ENCODE measurements at places on chromosomes 12 and 14.

- DNase-seq, result no peak
Observed at GRCh38 chr12:22180705-22181104, 134.7 kb downstream of the CMAS start.

DNA sequence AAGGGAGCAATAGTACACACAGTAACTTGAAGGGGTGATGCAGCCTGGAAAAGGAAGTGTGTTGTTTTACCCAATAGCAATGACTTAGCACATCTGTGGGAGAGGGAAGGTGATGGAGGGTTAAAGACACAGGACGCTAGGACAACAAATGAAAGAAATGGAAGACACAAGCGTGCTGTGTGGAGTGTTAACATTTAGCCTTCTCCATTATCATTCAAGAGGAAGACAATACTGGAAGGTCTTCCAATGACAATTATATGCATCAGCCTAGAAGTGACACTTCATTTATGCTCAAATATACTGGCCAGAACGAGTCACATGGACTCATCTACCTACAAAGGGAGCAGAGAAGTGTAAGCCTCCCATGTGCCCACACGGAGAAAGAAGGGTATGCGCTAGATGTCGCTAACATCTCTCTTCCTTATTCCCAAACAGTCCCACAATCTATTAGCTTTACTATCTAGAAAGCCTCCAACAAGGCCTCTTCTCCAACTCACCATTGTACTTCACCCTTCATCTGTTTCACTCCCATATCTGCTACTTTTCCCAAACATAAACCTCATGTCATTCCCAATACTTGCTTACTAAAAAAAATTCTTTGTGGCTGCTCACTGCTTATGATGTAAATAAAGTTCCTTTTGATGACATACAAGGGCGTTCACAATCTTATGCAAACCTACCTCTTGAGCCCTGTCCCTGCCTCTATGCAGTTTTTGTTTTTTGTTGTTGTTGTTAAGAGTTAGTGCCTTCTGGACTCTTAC lies 20.3 kb downstream of the PPM1H start:
- no peak for DNase-seq

DNA sequence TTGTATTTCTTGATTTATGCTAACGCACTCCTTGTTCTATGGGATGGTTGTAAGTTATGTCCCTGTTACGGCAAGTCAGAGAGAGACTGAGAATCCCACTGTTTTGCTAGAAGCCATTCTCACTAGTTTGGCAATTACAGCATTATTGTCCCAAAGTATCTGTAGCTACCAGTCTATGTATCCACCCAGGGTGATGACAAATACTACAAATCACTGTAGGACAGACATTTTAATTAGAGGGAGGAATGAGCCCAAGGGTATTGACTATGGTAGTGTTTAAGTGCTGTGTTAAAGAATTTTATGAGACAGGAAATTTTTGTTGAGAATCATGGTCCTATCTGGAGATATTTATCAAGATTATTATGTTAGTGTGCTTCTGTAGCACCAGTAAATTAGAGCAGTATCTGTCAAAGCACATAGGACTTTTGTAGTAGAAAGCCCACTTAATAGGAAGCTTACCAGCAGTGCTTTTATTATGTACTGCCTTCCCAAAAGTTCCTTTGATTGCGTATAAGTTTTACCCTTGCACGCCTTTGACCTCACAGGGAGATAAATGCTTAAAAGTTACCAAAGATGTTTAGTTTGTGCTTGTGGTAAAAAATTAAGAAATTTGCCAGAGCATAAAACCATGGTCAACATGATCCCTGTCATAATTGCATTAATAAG lies 10.7 kb downstream of the PRKCH start:
- DNase-seq, result no peak

GRCh38 chr12:22729431-22729956 lies 104.5 kb downstream of the ETNK1 start:
- DNase-seq, result no peak

DNA sequence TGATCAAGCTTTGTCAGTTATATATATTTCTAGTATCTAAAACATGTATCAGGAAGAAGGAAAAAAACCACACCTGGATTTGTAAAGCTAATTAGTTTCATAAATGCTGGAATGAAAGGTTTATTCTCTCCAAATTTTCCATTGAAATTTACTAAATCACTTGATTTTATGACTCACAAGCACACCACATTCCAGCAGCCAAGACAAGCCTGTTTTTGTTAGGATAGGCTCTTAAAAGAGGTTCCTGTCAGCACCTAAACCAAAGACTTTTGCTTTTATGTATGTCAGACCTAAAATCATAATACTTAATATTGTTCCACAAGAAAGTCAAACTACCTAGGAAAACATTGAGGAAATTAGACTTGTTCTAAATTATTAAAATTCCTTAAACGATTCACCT lies 85.3 kb upstream of the PAWR start:
- no peak for DNase-seq

DNA sequence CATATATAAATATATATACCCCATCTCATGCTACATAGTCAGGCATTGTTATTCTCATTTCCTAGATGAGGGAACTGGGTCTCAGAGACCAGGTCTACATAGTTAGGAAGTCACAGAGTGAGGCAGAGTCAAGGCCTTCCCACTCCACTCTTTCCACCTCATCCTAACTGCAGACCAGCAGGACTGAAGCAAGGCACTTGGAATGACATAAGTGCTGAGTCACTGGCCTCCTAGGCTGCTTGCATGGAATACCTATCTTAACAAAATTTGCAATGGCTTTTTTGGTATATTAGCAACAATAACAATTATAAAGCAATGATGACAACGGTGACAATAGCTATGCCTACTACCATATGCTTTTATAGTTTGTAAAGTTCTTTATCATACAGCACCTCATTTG lies 5.4 kb upstream of the ANO4 start:
- no peak for DNase-seq

DNA sequence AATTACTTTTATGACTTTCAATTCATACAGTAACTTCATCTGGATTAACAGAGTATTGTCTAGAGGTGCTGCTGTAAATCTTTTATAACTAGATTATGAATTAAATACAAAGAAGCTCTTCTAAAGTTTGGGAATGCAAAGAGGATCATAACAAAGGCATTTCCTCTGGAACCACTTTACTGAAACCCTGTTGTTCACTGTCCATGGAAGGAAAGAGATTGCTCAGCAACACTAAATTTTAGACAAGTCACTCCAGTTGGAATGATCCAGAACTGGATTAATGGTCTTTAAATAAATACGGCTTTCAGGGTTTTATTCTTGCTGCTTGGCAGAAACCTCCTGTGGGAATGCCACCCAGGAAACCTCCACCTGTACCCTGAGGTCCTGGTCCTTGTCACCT lies 250.6 kb downstream of the KSR2 start:
- no peak for DNase-seq

DNA sequence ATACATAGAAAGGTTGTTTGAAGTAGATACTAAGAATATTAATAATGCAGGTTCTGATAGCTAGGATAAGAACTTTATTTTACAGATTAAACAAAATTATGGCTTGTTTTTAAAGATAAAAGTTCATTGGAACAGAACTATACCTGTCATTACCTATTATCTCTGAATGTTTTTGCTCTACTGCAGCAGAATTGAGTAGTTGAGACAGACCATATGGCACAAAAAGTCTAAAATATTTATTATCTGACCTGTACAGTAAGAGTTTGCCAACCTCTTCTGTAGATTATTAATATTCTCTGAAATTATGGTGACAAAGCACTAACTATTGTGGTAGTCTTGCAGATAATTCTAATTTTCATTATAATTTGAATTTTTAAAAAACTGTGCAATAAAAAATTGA lies 829.1 kb upstream of the MGAT4C start:
- DNase-seq, result no peak

- DNase-seq, result no peak
Observed at GRCh38 chr14:93109572-93110481, 5.9 kb downstream of the ITPK1 start.

GRCh38 chr12:111953455-111953854 lies 59.5 kb downstream of the TMEM116 start:
- no peak for DNase-seq

DNA sequence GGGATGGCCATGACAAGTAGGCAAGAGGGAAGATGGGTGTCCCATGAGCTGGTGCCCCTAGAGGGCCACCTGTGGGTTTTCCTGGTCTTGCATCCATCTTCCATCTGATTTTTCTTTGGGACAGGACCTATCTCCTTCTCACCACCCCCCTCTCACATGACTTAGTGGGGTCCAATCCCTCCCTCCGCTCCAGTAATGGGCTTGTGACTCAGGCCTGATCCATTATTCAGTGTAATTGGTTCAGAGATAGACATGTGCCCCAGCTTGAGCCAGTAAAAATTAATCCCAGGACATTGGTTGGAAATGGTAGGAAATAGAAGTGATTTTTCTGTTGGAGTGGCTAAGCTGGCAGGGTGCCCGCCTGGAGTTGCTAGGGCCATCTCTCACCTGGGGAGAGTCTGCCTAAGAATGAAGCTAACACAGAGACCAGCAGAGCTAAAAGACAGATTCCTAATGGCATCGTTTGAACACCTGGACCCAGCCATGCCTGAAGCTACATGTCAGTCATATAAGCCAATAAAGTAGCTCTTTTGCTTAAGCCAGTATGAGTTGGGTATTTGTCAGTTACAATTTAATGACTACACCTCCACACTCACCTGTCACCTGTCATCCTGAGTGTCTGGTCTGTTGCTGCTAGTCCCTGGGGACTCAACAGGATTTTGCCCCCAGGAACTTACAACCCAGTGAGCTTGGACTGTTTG lies 14.7 kb downstream of the RASAL1 start:
- no peak for DNase-seq

- no peak for DNase-seq
Observed at GRCh38 chr12:105158876-105159275, 51.3 kb downstream of the WASHC4 start.

Data from NCI-H2107 (cell line).